ENCODE measurements at places on chromosomes 6 and 20.

DNA sequence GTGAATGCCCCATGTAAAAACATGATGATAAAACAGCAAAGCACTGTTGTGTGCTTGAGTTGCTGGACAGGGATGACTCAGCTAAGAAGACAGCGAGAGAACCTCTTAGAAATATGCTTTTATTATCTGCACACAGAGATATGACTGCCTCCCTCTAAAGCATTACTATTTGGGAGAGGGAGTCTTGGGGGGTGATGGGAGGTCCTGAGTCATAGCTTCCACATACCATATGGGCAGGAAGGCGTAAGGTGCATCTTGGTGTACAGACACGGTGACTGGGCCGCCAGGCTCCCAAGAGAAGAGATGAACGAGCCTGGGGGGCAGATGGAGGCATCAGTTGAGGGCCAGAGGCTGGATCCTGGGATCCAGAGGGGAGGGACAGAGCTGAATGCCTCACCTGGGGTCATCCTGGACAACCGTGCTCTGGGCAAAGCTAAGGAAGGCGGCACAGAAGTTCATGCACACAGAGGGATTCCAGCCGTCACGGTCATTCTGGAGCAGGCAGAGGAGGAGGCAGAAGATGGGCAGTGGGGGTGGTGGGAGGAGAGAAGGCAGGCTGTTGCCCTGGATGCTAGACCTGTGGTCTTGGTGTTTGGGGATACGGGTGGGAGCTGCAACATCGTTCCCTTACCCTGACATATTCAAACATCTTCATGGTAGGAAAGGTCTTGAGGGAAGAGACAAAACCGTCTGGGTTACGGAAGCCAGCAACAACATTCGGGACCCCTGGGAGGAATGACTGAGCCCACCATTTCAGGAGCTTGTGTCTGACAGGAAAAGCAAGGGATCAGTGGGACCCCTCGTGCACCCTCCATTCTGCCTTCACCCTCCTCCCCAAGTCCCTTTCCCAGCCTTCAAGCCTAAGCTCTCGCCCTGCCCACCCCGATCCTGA is 2.0 kb downstream of the DXO start:
- no peak for DNase-seq

GRCh38 chr6:38080889-38081288 is 261.4 kb downstream of the ZFAND3 start:
- no peak for DNase-seq

- peak; percentile 65 for DNase-seq
Observed at GRCh38 chr6:33433544-33434191, 13.8 kb downstream of the SYNGAP1 start.

GRCh38 chr20:59574308-59574707 is 30.0 kb upstream of the PHACTR3 start:
- DNase-seq: no peak

DNA sequence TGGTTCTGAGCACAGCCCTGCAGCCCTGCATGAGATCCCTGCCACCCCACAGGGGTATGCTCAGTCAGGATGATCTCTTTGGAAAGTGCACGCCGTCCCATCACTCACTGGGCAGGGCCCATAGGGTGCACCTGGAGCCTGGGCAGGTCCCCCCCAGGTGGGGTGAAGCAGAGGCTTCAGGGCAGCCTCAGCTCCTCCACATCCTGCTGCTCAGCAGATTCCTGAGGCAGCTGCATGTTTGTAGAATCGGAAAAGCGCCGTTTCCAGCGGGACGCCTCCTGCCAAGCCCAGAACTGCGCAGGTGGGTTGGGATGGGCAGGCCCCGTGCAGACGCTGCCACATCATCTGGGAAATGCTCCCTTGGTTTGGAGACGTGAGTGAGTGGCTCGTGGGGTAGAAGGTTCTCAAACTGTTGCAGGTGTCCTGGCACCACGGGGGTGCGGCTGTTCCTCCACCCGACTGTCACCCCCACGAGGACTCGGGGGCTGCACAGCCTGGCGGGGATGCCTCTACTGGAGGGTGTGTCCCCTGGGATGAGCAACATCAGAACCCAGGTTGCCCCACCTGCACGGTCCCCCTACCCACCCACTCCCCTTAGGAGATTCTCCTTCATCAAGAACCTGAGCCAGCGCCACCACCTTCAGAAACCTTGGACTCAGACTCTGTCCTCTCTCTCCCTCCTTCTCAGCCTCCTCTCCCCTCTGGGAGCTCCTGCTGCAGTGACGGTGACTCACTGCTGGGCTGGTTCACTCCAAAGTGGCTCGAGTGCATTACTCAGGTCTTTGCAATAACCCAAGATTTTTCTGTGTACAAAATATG is 334.1 kb downstream of the TAF4 start:
- no peak for DNase-seq

DNA sequence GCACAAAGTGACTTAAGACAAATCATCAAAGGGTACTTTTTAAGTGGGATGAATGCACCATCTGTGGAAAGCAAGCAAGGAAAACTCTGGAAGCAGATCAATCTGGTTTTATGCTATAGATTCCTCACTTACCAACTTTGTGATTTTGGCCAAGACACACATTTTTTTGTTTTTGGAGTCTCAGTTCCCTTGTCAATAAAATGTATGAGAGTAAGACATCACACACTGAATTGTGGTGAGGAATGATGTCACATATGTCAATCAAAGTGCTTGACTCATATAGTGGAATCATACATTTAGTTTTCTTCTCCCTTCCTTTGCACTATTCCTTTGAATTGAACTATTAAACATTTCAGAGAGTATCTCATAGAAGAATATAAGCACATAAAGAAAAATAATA is 620.5 kb upstream of the CITED2 start:
- DNase-seq: no peak

DNA sequence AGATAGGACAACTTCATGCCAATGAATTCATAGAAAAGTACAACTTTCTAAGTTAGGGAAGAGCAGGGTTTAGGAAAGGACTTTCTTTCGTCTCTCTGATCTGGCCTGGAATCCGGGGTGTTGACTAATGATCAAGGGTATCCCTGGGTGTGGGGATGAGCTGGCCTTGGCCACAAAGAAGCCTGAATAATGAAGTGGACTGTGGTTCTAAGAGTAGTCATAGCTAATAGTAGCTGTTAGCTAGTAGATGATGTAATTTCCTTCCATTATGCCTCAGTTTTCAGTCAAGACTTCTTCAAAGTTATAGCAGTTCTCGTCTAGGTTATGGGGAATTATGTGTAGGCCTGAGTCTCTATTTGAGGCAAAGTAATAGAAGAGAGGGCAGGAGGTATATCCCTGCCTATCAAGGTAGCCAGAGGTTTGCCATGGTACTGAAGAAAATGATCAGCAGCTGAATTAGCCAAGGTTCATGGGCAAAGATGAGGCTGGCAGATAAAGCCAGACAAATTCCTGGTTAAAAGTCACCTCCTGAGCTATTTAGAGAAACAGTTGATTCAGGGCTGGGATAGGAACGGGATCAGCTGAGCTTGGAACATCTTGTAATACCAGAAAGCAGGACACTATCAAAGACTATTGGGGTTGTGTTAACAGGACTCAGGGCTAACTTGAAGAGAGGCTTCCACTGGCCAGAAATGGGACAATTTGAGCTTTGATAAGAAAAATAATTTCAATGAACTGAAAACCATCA is 18.7 kb upstream of the TRPC4AP start:
- no peak for DNase-seq

DNA sequence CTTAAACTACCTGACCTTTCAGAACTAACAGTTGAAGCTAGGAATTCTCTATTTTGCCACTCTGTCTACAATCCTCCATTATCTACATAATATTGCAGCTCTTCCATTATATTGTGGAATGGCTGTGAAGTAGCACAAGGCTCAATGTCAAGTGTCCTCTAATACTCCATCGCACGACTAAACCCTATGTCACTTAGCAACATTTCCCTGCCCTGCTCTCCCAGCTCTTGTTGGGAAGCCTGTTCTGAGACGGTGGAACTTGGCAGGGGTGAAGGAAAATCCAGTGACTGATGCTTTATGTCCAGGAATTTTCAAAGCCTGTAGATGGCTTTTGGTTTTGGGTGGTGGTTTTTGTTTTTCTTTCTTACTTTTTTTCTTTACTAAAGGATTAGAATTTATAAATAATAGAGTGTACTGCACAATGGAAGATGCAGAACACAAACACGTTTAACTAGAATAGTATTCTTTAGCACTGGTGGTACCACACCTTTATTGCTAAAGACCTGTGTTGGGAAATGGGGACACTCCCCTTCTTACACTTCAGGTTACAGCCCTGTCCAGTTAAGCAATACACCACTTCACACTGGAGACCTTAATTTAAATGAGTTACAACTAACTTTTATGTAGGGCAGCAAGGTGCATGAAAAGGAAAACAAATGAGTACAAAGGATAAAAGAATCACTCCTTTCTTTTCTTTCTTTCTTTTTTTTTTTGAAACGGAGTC is 20.7 kb upstream of the AMD1 start:
- no peak for DNase-seq

DNA sequence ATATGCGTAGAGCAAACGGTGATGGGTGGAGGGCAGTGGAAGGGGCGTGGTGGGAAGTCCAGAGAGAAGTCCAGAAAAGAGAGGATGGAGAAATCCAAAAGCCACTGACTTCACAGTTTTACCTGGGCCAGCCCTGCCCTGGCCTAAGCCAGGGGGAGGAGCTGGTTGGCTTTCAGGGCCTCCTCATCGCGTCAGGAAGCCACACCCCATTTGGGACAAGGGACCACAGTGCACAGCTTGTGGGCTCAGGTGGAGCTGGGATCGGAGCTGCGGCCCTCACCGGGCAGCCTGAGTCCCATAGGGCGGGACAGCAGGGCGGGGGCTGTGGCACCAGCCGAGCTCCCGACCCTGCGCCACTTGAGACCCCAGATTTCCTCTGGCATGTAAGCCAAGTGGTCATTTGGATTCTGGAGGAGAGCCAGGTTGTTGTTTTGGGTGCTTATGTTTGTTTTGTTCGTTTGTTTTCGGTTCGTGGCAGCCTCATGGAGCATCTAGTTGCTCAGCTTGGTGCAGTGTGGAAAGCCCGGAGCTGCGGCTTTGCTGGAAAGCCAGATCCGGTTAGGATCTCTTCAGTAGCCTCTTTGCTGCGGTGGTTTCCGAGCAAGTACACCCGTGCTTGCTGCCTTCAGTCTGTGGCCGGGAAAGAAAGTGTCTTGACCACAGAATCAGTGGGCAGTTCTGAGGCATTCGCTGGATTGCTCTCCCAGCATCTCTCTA is 42.2 kb downstream of the RIOK1 start:
- peak; percentile 37 for DNase-seq

- DNase-seq: no peak
Observed at GRCh38 chr20:53850319-53850718, 220.1 kb downstream of the BCAS1 start.

DNA sequence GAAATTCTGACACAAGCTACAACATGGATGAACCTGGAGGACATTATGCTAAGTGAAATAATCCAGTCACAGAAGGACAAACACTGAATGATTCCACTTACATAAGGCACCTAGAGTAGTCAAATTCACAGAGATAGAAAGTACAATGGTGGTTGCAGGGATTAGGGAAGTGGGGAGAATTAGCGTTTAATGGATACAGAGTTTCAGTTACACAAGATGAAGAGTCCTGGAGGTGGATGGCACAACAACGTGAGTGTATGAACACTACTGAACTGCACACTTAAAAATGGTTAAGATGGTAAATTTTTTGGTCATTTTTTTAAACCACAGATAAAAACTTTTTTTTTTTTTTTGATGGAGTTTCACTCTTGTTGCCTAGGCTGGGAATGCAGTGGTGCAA is 24.7 kb downstream of the MOCS3 start:
- DNase-seq: no peak

DNA sequence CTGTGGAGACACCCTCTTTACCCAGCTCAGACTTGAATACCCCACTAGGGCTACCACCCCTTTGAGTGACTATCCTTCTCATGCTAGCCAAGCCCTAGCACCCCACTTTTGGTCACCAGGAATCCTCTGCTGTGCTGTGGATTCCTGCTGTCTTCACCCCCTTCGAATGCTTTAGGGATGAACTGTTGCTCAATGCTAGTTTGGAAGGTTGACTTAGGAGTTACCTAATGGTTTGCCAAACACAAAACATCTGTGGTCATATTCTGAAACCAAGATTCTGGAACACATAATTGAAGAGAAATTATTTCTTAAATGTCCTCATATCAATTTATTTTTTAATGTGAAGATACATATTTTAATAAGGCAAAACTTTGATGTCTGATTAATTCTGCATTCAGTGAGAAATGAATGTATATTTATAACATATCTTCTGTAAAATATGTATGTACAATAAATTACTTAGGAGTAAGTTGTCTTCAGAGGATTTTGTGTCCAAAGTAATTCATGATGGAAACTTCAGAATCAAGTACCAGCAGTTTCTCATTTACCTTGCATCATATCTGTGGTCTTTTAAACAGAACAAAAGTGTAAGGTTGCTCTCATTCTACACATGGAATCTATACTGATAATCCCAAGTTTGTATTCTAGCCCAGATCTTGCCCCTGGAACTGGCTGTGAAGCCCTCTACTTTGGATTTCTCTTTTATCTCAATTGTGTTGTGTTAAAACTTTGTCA is 46.9 kb downstream of the TMEM200A start:
- no peak for DNase-seq
